Effector memory CD8-positive, alpha-beta T cell (primary cell): ENCODE measurements at places on chromosomes 2 and 18.
A peak's percentile ranks its signal among the peaks of the same experiment; 100 is the strongest.

- no peak for DNase-seq
Observed at GRCh38 chr18:77329651-77330050, 80.0 kb downstream of the GALR1 start.

GRCh38 chr2:9473308-9473984 lies 905 bp upstream of the IAH1 start:
- DNase-seq, result no peak

DNA sequence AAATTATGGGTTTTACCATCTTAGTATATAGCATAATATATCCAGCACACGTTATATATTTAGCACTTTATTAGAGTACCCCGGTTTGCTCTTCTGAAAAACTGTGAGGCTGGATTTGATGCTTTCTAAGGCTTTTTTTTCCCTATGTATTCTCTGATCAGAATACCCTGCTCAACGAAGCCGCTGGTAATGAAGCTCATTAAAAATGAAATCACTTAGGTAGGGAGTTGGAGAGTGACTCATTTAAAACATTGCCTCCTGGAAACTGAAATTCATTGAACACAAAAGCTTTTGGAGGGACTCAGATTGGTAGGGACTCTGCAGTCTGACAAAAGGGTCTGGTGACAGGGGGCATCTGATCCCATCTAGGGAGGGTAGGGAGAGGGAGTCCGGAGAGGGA lies 365.4 kb upstream of the MEX3C start:
- no peak for DNase-seq

- no peak for DNase-seq
Observed at GRCh38 chr2:157261199-157261782, 3.8 kb downstream of the GALNT5 start.

- DNase-seq, result no peak
Observed at GRCh38 chr2:100781523-100782379, 38.2 kb upstream of the NPAS2 start.

- peak; percentile 36 for DNase-seq
Observed at GRCh38 chr2:201363857-201364560, 6.9 kb upstream of the FLACC1 start.

GRCh38 chr2:189608795-189609422 lies 28.3 kb upstream of the SLC40A1 start:
- DNase-seq, result no peak

- DNase-seq, result no peak
Observed at GRCh38 chr2:16248571-16249105, 308.3 kb downstream of the MYCN start.

- no peak for DNase-seq
Observed at GRCh38 chr2:186780701-186781316, 68.2 kb downstream of the ZSWIM2 start.

DNA sequence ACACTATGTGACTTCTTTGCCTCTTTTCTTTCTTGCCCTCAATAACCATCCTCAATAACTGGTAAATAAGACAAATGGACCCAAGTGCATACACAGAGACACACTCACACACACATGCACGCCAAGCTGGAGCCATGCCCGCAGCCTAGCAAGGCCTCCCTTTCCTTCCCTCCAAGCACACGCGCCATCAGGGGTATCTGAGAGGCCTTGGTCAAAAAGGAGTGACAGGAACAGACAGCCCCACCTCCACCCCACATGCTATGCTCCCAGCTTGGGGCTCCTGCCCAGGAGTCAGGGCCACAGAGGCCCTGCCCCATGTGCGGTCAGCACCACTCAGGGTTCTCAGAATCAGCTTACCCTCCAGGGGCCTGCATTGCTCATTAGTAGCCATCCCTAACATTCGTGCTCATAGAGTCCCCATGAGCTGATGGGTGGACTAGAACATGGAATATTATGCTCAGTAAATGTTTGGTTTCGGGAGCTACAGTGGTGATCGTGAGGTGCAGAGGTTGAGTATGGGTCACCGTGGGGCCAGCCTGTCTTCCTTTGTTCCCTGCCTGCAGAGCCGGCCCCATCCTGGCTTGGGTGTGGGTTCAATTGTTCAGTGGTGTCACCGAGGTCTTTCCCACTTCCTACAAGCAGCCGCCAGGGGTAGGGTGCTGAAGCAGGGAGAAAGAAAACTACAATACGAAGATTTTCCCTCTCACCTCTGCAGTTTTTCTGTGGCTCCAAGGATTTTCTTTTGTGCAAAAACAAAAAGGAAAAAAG lies 158.2 kb upstream of the RAB12 start:
- no peak for DNase-seq

- no peak for DNase-seq
Observed at GRCh38 chr2:61357681-61358080, 113.2 kb downstream of the USP34 start.

DNA sequence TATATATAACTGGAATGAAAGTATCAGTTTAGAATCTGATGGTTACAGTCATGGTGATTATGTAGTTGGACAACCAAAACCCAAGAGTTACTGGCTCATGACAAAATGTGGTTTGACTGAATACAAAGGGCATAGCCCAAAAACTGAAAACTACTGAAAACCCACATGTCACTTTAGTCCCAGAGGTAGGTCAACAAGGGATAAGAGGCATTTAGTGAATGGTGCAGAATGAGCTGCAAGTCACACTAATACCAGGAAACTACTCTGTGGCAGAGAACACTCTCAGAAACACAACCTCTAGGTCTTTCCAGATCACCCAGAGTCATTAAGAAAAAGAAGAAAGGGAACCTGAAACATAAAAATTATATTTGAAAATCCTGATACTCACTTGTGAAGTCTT lies 154.5 kb downstream of the AGPS start:
- DNase-seq, result no peak

DNA sequence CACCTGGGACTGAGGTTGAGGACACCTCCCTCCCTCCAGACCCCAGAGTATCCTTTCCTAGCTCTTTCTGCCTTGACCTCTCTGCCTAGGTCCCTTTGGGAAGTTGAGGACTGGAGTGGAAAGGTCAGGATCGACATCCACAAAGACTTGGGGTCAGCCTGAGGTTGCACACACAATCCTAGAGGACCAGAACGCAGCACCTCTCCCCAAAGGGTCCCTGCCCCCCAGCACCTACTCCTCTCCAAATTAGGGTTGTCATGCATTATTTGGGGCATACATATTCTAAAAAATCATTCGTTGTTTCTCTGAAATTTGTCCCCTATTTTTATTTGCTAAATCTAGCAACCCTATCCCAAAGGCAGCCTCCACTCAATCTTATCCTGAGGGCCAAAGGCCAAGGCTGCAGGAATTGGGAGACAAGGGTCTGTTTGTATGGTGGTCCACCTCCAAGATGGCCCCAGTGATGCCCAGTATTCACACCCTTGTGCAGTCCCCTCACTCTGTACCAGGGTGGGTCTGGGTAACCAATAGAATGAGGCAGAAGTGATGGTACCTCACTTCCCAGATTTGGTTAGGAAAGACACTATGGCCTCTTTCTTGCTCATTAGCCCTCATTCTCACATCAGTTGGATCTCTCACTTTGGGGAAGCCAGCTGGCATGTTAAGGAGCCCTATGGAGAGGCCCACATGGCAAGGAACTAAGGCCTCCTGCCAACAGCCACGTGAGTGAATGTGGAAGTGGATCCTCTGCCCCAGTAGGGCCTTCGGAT lies 3.5 kb upstream of the CHRNG start:
- no peak for DNase-seq

GRCh38 chr2:148512501-148512900 lies 132.1 kb upstream of the EPC2 start:
- no peak for DNase-seq

GRCh38 chr2:42984617-42985016 lies 192.2 kb upstream of the HAAO start:
- no peak for DNase-seq

- DNase-seq, result no peak
Observed at GRCh38 chr18:42611134-42611533, 504.4 kb downstream of the RIT2 start.

DNA sequence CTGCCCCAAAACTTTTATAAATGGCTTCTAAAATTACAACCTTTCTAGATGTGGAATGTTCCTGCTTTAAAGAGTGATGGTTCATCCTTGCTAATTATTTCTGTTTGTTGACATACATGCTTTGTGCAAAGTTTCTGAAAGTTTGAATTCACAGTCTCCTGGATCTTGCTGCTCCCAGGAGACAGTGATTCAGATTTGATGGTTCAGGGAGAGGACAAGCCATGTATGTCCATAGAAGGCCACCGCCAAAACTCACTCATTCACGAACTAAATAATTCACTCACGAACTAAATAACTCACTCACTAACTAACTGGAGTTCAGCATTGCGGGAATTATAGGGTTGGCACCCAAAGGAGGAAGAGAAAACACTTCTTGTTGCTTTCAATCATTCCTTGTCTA lies 416.5 kb upstream of the ZEB2 start:
- DNase-seq, result no peak

DNA sequence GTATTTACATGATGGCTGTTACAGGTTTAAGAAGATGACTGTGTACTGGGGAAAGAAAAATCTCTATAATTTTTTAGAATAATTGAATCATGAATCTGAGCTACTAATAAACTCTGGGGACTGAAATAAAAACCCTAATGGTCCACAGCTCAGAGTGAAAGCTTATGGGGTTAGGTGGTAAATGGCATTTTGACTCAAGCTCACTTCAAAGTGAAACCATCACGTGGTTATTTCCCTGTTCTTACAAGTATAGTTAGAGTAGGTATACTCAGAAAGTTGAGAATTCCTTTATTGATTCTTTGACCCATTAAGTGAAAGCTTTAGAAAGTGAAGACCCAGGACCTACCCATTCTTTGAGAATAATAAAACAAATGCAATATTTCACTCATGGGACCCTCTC lies 626.2 kb upstream of the SETBP1 start:
- no peak for DNase-seq

DNA sequence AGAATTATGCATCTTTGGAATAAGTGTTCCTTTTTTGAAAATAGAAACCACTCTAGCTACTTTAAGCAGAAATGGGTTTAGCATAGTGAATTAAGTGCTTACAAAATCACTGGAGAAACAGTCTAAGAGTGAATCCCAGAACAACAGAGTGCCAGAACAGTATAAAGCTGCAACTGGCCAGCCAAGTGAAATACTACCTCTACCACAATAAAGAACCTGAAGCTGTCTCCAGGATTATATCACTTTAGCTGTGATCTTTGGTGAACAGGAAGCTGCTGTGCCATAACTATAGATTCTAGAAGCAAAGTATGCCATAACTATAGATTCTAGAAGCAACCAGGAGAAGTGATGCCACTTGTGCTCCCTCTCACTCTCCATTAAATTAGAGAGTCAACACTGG lies 7.6 kb downstream of the CAMKMT start:
- no peak for DNase-seq

- no peak for DNase-seq
Observed at GRCh38 chr2:216520112-216520511, 21.5 kb downstream of the RPL37A start.

DNA sequence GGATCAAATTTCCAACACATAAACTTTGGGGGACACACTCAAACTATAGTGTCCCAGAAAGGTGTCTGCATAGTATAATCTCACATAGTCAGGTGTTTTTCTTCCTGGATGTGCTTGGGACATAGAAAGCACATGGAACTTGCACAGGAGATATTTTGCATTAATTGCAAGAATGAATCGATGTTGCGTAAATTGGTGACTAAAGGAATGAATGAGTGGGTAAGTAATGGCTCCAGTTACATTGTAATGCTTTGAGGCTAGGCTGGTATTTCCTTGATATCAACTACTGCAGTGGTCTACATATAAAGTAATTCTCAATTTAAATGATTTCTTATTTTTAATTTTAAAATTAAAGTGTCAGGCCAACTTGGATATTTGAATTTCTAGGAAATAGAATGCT lies 53.4 kb downstream of the SH3RF3 start:
- no peak for DNase-seq

- no peak for DNase-seq
Observed at GRCh38 chr2:8624855-8625398, 56.9 kb upstream of the ID2 start.

DNA sequence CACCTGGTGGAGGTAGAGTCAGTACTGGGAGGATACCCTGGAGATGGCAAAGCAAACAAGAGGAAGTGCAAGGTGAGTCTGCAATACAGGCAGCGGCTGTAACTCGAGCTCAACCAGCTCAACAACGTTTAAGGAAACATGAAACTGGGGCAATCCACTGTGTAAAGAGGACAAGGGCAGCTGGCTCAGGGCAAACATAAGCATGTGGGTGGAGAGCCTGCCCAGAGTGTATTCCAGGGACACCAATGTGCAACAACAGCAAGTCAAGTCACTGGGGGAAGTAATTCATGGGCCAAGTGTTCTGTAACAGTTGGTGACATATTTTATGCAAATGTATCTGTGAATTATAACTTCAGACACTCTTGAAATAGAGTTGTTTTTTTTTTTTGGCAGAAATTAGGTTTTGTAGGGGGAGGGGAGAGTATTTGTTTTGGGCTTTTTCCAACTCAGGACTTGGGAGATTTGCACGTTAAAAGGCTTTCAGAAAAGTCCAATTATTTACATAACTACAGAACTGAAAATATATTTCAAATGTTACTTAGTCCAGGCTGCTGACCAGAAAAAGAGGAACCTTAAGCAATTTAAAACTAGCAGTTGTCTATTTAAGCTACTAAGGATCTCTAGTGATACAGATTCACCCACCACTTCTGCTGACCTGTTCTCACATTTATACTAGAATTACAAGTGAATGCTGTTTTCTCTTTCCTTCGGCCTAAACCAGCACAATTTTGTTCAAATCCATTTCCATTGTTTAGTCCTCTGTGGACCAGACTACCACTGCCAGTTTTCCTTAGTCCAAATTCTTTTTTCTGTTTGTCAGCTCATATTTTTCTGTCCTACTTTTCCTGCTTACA lies 18.6 kb downstream of the NRXN1 start:
- no peak for DNase-seq
